NB4 (cell line): ENCODE measurements at places on chromosomes 1 and 21.
A peak's percentile ranks its signal among the peaks of the same experiment; 100 is the strongest.

GRCh38 chr1:58989845-58990244 lies 206.0 kb upstream of the JUN start:
- no peak for DNase-seq

DNA sequence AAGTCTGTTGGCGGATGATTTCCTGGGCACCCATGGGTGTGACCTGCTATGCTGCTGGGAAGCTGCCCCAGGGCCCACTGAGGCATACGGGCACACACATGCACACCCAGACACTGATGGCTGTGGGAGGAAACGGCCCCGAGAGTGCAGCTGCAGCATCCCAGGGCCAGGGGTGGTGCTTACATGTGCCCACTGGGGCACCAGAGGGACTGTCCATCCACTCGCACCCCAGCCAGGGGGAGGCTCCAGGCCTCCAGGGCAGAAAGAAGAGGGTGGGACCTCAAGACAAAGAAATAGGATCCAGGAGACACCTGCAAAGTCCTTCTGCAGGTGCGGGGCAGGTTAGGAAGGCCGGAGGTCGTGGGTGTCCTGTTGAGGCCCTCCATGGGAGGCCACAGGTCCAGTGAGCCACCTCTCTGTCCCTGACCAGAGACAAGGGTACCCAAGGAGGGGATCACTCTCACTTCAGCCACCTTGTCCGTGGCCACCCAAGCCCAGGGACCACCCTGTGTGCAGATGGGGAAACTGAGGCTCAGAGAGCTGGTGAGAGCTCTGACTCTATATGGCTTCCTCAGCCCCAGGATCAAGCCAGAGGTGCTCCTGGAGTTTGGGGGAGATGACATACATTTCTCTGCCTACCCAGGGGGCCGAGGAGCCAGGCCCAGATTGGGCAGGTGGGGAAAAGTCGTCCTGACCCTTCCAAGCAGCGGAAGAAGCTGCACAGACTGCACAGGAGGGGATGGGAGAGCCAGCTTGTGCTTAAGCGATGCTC lies 57.1 kb downstream of the WNT9A start:
- no peak for DNase-seq

DNA sequence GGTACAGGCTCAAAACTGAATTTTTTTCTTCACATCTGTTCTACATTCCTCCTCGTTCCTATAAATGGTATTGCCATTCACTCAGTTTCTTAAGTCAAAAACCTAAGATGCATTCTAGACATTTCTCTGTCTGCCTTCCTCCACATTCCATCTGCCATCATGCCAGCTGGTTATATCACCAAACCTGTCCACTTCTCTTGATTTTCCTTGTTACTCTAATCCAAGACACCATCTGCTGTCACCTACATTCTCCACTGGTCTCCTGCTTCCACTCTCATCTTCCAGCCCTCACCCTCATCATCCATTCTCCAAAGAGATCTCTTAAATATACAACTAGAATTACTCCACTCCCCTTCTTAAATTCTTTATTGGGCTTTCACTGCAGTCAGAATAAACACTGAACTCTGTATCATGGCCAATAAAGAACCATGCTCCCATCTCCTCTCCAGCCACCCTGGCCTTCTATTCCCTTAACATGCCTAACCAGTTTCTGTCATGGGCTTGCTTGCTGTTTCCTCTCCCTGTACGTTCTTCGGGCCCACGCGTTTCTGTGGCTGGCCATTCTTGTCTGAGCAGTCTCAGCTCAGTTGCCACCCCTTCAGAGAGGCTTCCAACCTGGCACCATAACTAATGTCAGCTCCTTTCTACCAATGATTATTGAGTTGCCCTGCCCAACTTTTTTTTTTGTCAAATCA lies 278.3 kb downstream of the ST6GALNAC3 start:
- DNase-seq = no peak

- DNase-seq = peak; percentile 95
These were observed 15.5 kb downstream of the PI4KB start for GRCh38 chr1:151311589-151312331.

GRCh38 chr1:227374846-227375245 lies 56.6 kb upstream of the CDC42BPA start:
- DNase-seq = no peak

GRCh38 chr1:23558872-23559135 lies 497 bp downstream of the ID3 start:
- no peak for DNase-seq

GRCh38 chr21:22575165-22575584 lies 1577.0 kb downstream of the NCAM2 start:
- peak; percentile 50 for DNase-seq

- no peak for DNase-seq
These were observed 144.0 kb downstream of the LEPR start for GRCh38 chr1:65564493-65564892.

DNA sequence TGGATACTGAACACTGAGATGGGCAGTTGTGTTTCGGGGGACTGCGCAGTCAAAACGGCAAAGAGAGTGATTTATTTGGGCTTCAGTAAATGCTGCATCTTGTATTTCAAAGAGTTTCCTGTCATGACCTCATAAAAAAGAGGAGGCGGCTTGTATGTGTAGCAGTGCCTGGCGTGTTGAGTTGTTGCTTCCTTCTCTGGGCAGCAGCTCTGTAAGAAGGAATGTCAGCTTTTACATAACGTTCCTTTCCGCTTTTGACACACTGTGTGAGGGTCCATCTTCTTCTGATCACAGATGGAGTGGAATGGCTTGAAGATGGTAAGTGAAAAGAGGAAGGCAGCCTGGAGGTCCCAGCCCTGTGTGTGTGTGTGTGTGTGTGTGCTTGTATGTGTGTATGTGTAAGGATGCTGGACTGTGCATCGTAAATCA lies 941 bp downstream of the ELAVL4 start:
- DNase-seq = peak; percentile 6
